ENCODE measurements at places on chromosomes 1 and 21.
A peak's percentile ranks its signal among the peaks of the same experiment; 100 is the strongest.

GRCh38 chr1:56180520-56181190 is 398.7 kb downstream of the PLPP3 start:
- DNase-seq, result no peak

DNA sequence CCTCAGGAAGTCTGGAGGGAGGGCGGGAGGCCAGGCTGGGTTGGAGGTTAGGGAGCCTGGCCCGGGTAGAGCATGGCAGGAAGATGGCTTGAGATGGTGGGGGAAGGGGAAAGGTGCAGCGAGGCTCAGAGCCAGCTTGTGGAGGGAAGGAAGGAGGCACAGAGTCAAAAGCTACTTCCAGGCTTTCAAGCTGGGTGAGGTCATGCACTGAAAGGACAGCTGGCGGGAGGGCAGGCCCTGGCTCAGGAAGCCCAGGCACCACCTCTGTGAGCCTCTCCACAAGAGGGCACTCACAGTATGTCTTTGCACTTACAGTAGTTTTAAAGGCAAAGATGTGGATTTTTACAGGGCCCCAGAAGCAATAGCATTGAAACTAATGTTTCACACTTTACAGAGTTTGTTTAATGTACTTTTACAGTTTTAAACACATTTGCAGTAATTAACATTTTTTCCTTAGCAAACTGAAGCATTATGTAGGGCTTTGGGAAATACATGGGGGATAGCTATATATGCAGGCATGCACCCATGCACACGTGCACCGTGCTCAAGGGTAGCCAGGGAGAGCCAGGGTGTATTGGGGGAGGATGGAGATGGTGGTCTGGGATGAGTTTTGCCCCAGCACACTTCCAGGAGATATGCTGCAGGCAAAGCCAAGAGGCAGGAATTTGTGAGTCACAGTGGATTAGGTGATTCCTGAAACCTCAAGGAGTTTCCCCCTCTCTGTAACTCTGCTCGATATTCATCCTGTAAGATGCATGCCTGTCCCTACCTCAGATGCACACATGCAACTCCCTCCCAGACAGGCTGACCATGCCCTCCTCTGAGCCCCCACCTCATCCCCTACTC is 6.1 kb upstream of the ADAM15 start:
- DNase-seq, result peak; percentile 47

GRCh38 chr1:14071581-14071980 is 371.6 kb downstream of the PRDM2 start:
- DNase-seq, result no peak

GRCh38 chr1:94550800-94551241 is 9.3 kb upstream of the F3 start:
- no peak for DNase-seq

DNA sequence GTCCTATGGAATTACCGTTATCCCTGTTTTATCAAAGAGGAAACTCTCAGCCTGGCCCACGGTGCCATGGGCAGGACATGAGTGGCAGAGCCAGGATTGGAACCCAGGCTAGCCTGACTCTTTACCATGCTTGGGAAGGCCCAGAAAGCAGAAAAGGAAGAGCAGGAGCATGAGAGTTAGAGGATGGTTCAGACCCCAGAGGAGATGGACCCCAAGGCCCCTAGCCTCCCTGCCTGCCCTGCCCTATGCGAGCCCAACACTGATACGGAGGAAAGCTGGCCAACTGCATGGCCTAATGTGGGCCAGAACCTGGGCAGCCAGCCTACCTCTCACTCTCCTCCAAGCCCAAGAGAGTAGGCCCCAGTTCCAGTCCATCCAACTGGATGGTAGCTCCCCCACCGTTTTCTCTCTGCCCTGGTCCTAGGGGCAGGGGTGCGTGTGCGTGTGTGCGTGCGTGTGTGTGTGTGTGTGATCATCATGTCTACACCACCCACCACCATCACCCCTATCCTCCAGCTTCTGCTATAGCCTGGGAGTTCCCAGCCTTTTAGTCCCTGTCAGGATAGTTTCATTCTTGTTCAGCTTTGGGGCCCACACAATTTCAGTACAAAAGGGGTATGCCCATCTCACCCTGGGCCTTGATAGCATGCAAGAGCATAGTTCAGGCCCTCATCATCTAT is 15.4 kb upstream of the MEX3A start:
- DNase-seq, result no peak

DNA sequence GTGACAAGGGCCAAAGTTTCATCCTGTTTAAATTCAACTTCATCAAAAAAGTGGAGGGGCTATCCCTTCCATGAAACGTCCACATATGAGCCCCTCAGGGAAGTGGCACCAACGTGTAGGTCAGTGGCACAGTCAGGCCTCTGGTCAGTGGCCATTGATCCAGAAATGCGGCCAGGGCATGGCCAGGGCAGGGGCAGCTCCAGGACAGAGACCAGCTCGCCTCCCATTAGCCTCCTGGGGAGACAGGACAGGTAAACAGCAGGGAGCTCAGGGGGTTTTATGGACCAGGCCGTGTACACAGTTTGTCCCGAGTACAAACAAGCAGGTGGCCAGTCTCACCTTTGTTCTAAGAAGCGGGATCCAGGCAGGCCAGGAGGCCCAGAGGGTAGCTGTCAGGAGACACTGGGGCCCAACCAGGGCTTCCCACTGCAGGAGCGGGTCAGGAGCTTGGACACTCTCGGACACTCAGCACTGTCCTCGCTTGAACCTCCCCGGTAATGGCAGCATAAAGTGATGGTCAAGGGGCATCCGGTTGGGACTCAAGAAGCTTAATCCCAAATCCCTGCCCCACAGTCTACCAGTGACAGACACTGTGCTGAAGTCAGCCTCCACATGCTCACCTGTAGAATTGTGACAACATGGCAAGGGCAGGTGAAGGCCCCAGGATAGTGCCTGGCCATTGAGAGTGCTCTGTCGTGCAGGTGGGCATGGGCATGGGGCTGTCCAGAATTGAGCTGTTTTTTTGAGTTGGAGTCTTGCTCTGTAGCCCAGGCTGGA is 144.1 kb upstream of the ERRFI1 start:
- no peak for DNase-seq

DNA sequence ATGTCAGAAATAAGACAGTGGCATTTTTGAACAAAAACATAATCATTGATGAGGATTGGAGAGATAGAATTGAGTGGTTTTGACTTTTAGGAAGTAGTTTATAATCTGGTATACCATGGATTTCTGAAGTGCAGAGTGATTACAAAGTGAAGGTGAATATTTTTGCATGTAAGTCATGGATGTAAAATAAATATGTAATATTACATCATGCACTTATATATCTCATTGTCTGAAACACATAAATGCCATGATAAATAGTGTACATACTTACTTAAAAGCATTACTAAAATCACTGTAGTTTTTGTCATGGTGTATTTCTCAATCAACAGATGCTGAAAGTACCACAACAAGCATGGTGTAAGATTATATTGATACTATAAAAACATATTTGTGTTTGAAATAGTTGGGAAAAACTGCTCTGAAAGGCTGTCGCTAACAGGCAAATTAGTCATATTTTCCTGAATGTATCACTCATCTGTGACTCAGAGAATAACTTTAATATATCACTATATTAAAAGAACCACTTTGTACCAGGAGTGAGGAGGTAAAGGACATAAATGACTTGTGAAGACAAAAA is 24.8 kb upstream of the RGS18 start:
- peak; percentile 56 for DNase-seq

DNA sequence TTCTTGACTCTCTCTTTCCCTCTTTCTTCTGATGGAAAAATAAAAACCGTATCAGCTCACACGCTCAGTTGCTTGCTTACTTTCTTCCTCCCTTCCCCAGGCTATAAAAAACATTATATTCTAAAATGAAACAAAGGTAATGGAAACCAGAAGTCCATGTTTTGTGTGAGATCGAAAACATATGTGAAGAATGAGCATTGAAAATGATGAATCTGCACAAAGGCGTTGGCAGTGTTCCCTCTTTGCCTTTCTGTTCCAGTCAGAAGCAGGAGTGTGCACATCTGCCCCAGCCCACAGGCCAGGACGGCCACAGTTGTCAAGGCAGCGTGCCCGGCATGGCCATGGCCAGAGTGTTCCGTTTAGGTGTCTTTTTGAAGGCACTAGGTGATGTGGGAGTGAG is 185.3 kb upstream of the USP24 start:
- DNase-seq, result no peak

DNA sequence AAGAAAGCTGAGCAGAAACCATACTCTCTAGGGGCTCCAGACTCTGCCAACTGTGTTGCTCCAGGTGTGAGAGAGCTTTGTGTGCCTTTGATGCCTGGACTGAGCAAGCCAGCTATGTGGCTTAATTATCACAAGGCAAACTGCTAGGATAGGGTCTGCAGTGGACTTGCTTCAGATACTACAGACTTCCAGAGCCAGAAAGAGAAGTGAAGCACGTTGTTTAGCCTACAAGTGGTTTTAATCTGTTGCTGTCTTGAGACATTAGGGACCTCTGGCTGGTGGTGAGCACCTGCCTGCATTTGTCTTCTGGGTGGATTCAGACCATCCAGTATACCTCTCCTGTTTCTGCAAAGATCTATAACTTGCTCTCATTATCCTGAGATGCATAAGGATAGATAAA is 353.4 kb upstream of the PLXNA2 start:
- DNase-seq, result no peak

DNA sequence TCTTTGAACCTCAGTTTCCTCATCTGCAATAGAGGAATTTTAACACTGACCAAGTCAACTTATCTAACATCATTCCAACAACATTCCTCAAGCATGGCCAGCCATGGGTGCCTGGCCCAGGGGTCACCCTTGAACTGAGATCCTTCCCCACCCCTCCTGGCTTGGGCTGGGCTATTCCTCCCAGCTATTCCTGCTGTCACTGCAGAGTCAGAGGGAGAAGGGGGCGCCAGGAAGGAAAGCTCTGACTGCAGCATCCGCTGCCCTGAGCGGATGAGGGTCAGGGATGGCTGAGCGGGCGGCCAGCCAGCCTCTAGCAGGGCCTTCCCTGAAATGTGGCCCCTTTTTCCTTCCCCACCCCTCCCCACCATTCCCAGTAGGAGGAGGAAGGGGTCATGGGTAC is 3.1 kb downstream of the TINAGL1 start:
- no peak for DNase-seq

GRCh38 chr21:17250778-17251241 is 262.0 kb upstream of the CXADR start:
- DNase-seq, result no peak

DNA sequence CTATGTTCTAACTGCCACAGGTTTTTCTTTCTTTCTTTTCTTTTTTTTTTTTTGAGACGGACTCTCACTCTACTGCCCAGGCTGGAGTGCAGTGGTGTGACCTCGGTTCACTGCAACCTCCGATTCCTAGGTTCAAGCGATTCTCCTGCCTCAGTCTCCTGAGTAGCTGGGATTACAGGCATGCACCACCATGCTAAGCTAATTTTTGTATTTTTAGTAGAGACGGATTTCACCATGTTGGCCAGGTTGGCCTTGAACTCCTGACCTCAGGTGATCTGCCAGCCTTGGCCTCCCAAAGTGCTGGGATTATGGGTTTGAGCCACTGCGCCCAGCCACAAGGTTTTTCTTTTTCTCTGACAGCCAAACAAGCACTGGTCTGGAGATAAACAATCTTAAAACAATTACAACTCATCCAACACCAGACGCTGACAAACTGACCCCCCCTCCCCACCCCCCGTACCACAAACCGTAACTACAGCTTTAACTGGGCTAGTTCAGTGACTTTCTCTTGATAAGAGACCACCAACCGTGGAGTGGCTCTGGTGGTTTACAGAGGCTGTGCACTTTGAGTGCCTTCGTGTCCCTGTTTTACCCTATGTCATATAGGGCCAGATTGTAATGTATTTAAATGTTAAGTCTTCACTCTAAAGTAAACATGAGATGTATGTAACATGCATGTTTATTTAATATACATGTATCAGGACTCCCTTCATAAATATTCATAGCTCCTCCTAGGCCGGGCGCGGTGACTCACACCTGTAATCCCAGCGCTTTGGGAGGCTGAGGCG is 19.5 kb upstream of the PUM1 start:
- DNase-seq, result no peak

DNA sequence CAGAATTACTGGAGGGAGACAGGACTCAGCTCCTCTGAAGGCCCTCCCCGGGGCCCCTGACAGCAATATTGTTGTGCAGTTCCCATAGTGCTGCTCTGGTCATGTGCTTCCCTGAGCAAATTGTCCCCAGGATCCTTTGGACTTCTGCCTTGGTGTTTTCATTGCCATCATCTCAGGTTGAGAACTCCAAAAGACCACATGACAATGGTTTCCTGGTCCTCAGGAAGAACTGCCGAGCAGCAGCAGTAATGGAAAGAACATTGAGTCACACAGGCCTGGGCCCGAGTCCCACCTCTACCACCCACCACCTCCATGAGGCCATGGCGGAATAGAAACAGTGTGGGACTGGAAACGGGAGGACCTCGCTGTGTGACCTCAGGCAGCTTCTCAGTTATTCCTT is 6.3 kb upstream of the CTTNBP2NL start:
- no peak for DNase-seq

- DNase-seq, result no peak
Measured at GRCh38 chr21:35206141-35207125, 157.3 kb upstream of the RUNX1 start.

- DNase-seq, result no peak
Measured at GRCh38 chr1:1082776-1083415, 8.8 kb upstream of the RNF223 start.

DNA sequence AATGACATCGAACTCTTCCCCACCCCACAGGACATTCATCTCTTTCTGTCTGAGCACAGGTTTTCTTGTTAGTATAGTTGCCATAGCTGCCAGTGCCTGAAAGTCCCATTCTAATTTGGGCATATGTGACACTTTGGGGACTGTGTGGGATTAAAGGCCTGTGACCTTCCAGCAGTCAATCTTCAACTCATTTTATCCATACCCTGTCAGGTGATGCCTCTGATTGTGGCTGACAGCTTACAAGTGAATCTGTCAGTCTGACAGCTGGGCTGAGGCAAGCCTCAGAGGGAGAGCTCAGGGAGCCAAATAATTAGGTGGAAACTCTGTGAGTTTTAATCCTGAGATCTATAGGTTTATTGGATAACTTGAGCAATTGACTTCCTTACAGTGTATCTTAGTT is 29.6 kb downstream of the ZCCHC17 start:
- no peak for DNase-seq

GRCh38 chr1:197463142-197463541 is 195.1 kb downstream of the CRB1 start:
- DNase-seq, result no peak

- no peak for DNase-seq
Measured at GRCh38 chr1:13749543-13750341, 49.8 kb downstream of the PRDM2 start.

- DNase-seq, result no peak
Measured at GRCh38 chr1:15207031-15207828, 39.8 kb upstream of the FHAD1 start.

GRCh38 chr1:246930830-246931548 is 759 bp downstream of the AHCTF1 start:
- no peak for DNase-seq

DNA sequence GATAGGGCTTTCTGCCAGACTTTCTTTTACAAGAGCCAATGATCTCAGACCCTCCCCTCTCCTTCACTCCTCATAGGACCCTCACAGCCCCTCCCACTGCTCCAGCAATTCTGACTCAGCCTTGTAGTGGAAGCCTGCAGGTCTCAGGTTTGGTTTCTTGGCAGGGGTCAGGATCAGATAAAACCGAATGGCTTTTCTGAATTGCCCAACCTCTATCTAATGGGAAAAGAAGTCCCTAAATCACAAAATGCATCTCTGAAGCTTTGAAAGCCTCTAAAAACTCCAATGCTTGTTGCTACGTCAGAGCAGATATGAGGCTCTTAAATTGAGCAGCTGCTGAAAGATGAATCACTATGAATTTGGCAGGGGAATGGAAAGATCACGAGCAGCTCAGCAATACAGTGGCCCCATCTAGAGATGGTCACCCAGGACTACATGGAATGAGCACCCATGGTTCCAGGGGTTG is 74.5 kb downstream of the NID1 start:
- no peak for DNase-seq

Measured in HS-5 (cell line).